Left lobe of liver (tissue), 2 donors: ENCODE measurements at places on chromosomes 6 and 20. TPM values are rescaled to one million over a fixed set of nuclear protein-coding genes. Genes with fewer than 3 reads are reported as not detected.

Gene FAM217A
- total RNA-seq, result not detected

Gene TBX18
- total RNA-seq, result 0.30 TPM

Gene C20orf141
- total RNA-seq, result not detected

Gene RBL1
- 2.2 TPM for total RNA-seq

Gene DACT2
- total RNA-seq, result 1.5 TPM

Gene GSTA4
- total RNA-seq, result 5.5 TPM

Gene PRSS35
- not detected for total RNA-seq

Gene NTSR1
- 0.10 TPM for total RNA-seq

Gene LRFN2
- 0.05 TPM for total RNA-seq

Gene NMBR
- total RNA-seq, result not detected

Gene CST5
- not detected for total RNA-seq

Gene SMLR1
- 22.2 TPM for total RNA-seq

Gene EPHA7
- total RNA-seq, result 0.10 TPM

Gene ADGRF1
- total RNA-seq, result 0.45 TPM

Gene PTGIS
- total RNA-seq, result 20.3 TPM

Gene DBNDD2
- 2.9 TPM for total RNA-seq

Gene C6orf163
- 1.2 TPM for total RNA-seq

Gene SPATA25
- total RNA-seq, result 4.2 TPM

Gene TRIM40
- total RNA-seq, result not detected

Gene C20orf144
- total RNA-seq, result not detected

Gene SLC2A10
- 44.8 TPM for total RNA-seq

Gene SNX3
- total RNA-seq, result 62.3 TPM

Gene COL12A1
- 1.6 TPM for total RNA-seq

Gene SLC44A4
- 0.86 TPM for total RNA-seq

Gene PSORS1C1
- total RNA-seq, result not detected

Gene DUSP22
- 15.9 TPM for total RNA-seq

Gene CALHM4
- not detected for total RNA-seq

Gene RSPH4A
- total RNA-seq, result not detected

Gene SLC22A16
- total RNA-seq, result not detected

Gene POU5F1
- total RNA-seq, result 5.0 TPM

Gene VARS2
- total RNA-seq, result 28.9 TPM

Gene HDAC2
- 16.3 TPM for total RNA-seq

Gene NFKBIE
- total RNA-seq, result 2.8 TPM

Gene EYS
- 1.3 TPM for total RNA-seq
